Memory B cell (primary cell): ENCODE measurements at places on chromosomes 1 and 21.

DNA sequence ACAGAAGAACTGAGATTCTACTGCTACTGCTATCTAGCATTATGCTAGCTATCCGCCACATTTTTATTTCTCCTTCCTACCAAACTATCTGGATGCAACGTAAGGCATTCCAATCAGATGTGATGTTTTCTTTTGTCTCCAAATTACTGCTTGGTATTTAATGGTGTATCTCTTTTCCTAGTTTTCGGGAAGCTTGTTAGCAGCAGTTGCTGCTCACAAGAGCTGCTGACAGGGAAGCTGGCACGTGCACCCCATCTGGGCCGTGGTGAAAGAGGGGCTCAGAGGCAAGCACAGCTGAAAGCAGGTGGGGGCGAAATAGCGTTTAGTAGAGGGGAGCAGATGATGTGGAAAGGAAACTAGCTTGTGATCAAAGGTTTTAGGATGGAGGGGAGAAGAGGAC is 57.3 kb downstream of the JAK1 start:
- peaks cover 7% of the 10 kb centered on the region for H3K36me3 ChIP-seq
- peaks cover 64% of the 10 kb centered on the region for H3K4me1 ChIP-seq
- H3K27me3 ChIP-seq: no peaks in the 10 kb centered on the region
- peak overlapping the region; percentile 18 for H3K4me3 ChIP-seq

- peaks cover 9% of the 10 kb centered on the region for H3K4me1 ChIP-seq
- H3K4me3 ChIP-seq: no peak overlapping the region
- no peaks in the 10 kb centered on the region for H3K27me3 ChIP-seq
- no peak overlapping the region for H3K27ac ChIP-seq
- peaks cover 2% of the 10 kb centered on the region for H3K36me3 ChIP-seq
Measured at GRCh38 chr1:206461602-206462455, 8.4 kb upstream of the IKBKE start.

DNA sequence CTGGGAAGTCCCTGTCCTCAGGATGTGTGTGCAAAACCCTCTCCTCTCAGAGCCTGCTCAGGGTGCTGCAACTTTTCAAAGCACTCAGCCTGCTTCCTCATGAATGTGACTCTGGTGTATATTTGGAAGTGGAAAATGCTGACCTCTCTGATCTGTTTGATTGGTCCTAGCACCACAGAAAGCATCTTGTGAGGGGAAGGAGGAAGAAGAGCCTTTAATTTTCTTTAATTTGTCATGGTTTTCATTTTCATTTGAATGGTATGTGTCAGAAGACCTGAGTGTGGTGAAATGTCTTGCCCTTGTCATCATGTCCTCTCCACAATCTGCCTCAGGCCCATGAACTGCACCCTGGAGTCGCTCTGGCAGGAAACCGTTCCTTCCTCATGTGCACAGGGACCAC is 383.5 kb downstream of the NTNG1 start:
- no peak overlapping the region for H3K4me3 ChIP-seq
- no peaks in the 10 kb centered on the region for H3K27me3 ChIP-seq
- H3K27ac ChIP-seq: no peak overlapping the region
- peaks cover 11% of the 10 kb centered on the region for H3K4me1 ChIP-seq
- no peaks in the 10 kb centered on the region for H3K36me3 ChIP-seq
- DNase-seq: no peak

DNA sequence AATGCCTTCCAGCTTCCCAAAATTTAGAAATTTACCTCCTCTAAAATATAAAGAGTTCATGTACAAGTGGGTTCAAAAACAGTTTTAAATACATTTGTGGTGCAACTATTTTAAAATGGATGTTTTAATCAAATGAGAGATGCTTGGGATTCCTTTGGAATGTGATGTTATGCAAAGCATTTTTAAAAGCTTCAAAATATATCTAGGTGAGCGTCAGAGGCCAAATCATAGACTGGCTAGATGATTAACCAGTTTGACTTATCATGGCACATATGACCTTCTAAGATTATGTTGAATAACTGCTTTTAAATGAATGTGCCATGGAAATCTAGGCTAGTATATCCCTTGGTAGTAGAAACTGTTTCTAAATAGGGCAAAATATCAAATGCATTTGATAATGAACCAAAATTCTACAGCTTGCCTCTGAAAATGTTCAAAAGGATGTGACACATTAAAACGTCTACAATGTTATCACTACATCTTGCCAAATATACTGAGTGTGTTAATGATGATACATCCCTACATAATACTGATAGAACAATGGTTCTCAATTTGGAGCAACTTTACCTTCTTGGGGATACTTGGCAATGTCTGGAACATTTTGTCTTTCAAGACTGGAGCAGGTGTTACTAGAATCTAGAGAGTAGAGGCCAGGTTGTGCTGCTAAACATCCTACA is 650.9 kb upstream of the ADGRL2 start:
- DNase-seq: no peak
- H3K36me3 ChIP-seq: no peaks in the 10 kb centered on the region
- no peak overlapping the region for H3K4me3 ChIP-seq
- no peaks in the 10 kb centered on the region for H3K4me1 ChIP-seq
- no peak overlapping the region for H3K27ac ChIP-seq
- H3K27me3 ChIP-seq: no peaks in the 10 kb centered on the region

DNA sequence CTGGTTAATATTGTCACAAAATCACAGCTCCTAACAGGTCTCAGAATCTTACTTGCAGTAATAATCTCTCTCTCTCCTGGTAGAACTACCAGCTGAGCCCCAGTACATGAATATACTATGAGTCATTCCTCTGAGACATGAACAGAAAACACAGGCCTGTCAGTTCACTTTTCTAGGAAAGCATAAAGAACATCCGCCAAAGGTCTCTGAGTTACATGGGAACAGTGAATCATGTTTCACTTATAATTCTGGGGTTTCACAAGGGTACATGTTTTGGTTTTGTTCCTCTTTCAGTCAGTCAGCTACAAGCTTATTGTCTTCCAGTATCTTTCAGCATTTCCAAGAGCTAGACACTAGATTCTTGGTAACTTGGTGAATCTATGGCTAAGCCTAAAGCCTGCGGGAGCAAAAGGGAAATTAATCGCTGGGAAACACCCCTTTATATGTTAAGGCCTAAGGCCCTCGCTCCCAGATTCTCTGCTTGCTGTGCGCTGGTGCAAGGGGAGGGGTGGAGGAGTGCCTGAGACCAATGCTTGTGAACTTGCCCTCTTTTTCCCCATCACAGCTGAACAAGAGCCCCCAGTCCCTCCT is 31.7 kb downstream of the IFNGR2 start:
- no peaks in the 10 kb centered on the region for H3K27me3 ChIP-seq
- H3K4me3 ChIP-seq: peak overlapping the region; percentile 30
- peaks cover 36% of the 10 kb centered on the region for H3K36me3 ChIP-seq
- peak overlapping the region; percentile 65 for H3K27ac ChIP-seq
- H3K4me1 ChIP-seq: peaks cover 33% of the 10 kb centered on the region
- no peak for DNase-seq

DNA sequence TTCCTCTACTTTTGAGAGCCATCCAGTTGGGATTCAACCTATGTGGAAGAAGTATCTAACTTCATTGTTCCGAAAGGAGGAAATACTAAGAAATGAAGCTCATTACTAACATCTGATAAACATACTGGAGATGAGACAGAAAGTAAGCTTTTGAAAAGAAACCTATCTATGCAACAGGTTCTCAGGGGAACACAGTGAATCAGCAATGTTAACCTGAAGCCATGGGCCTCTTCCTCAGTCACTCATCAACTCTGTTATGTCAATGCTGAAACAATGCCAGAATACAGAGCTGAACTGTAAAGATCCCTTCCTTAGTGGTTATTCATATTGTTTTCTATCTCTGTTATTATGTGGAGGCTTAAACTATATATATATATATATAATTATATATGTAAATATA is 55.5 kb upstream of the ESRRG start:
- no peak overlapping the region for H3K27ac ChIP-seq
- H3K36me3 ChIP-seq: no peaks in the 10 kb centered on the region
- H3K4me1 ChIP-seq: no peaks in the 10 kb centered on the region
- no peaks in the 10 kb centered on the region for H3K27me3 ChIP-seq
- H3K4me3 ChIP-seq: no peak overlapping the region
- no peak for DNase-seq

- H3K27ac ChIP-seq: no peak overlapping the region
- H3K4me1 ChIP-seq: peaks cover 13% of the 10 kb centered on the region
- no peak overlapping the region for H3K4me3 ChIP-seq
Measured at GRCh38 chr1:156689953-156690674, 12.9 kb upstream of the NES start.

- no peak overlapping the region for H3K4me3 ChIP-seq
- H3K36me3 ChIP-seq: peaks cover 2% of the 10 kb centered on the region
- H3K4me1 ChIP-seq: peaks cover 4% of the 10 kb centered on the region
- peaks cover 4% of the 10 kb centered on the region for H3K27me3 ChIP-seq
- DNase-seq: no peak
- no peak overlapping the region for H3K27ac ChIP-seq
Measured at GRCh38 chr1:17441265-17441992, 2.0 kb upstream of the RCC2 start.

DNA sequence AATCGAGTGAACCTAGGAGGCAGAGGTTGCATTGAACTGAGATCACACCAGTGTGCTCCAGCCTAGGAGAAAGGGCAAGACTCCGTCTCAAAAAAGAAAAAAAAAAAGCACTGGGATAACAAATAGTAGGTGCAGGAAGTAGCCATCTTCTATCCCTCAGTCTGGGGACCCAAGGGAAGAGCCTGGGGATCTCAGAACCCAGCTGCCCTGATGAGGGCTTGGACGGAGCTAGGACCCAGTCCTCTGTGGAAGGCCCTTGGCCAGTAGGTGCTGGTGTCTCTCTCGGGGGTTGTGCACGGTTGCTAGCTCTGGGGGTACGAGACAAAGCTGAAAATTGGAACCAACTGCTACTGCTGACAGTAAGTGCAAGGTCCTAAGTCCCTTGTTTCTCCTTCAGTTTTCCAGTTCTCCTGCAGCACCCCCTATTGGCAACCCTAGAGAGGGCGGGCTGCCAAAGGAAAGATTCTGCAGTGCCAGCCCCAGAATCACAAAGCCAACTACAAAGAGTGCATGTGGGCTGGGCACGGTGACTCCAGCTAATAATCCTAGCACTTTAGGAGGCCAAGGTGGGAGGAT is 57.6 kb upstream of the KIF1B start:
- DNase-seq: peak; percentile 15
- H3K27me3 ChIP-seq: no peaks in the 10 kb centered on the region
- peaks cover 3% of the 10 kb centered on the region for H3K36me3 ChIP-seq

DNA sequence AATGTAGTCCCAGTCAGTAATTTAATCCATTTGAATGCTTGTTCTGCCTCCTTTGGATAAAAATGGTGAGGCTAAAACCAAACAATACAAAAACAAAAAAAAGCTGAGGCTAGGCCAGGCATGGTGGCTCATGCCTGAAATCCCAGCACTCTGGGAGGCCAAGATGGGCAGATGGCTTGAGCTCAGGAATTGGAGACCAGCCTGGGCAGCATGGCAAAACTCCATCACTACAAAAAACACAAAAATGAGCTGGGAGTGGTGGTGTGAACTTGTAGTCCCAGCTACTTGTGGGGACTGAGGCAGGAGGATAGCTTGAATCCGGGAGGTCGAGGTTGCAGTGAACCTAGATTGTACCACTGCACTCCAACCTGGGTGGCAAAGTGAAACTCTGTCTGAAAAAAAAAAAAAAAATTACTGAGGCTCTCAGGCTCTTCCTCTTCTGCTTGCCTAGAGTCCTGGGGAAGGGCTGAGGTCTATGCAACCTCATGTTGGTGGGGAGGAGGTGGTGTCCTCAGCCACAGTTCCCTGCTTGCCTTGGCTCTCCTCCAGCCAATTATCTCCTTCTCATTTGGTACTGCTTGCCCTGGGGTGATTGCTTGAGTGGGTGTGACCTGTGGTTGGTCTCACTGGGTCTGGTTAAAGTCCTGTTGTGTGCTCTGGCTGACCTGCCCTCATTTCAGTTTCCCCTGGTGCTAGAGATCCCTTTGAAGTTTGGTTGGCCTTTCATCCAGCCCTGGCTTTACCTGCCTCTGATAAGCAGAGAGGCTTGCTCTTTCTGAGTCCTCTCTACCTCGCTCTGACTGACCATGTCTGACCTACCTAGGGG is 20.9 kb downstream of the S1PR1 start:
- H3K36me3 ChIP-seq: no peaks in the 10 kb centered on the region
- no peak overlapping the region for H3K4me3 ChIP-seq
- peak overlapping the region; percentile 11 for H3K27ac ChIP-seq
- H3K4me1 ChIP-seq: peaks cover 36% of the 10 kb centered on the region

DNA sequence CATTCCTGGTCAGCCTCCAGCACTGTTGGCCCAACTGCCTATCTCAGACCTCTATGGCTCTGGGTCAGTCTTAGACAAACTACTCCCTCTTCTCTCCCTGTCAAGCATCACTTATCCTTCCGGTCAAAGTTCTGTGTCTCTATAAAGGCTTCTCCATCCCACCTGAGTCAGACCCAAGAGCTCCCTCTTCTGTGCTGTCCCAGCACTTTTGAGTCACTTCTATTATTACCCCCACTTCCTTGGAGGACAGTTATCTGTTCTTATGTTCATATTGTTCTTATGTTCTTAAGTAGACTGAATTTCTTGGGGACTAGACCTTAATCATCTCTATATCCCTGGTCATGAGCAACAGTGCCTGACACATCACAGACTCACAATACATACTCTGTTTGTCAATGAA is 29.2 kb upstream of the IL10 start:
- H3K4me3 ChIP-seq: no peak overlapping the region
- peak overlapping the region; percentile 19 for H3K27ac ChIP-seq
- H3K36me3 ChIP-seq: no peaks in the 10 kb centered on the region
- no peaks in the 10 kb centered on the region for H3K27me3 ChIP-seq
- DNase-seq: no peak

DNA sequence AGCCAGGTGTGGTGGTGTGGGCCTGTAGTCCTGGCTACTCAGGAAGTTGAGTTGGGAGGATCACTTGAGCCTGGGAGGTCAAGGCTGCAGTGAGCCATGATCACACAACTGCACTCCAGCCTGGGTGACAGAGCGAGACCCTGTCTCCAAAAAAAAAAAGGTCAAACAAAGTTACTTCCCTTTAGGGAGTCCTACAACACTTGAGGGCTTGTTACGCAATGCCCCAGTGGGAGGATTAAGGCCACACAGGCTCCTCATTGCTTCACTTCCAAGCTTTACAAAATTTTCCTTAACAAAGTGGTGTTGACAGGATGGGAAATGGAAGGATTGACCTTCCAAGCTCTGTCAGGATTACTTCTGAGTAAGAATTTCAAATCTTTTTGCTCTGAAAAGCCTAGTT is 6.2 kb upstream of the EXTL1 start:
- no peaks in the 10 kb centered on the region for H3K27me3 ChIP-seq
- H3K27ac ChIP-seq: no peak overlapping the region
- no peaks in the 10 kb centered on the region for H3K36me3 ChIP-seq
- no peaks in the 10 kb centered on the region for H3K4me1 ChIP-seq
- no peak for DNase-seq

- no peak overlapping the region for H3K4me3 ChIP-seq
- no peak overlapping the region for H3K27ac ChIP-seq
- DNase-seq: no peak
- no peaks in the 10 kb centered on the region for H3K36me3 ChIP-seq
- peaks cover 4% of the 10 kb centered on the region for H3K27me3 ChIP-seq
Measured at GRCh38 chr1:177439301-177439700, 268.5 kb downstream of the BRINP2 start.

GRCh38 chr1:53115403-53116306 is 26.8 kb downstream of the SLC1A7 start:
- peaks cover 30% of the 10 kb centered on the region for H3K27me3 ChIP-seq
- no peak for DNase-seq
- no peak overlapping the region for H3K27ac ChIP-seq
- H3K36me3 ChIP-seq: no peaks in the 10 kb centered on the region
- no peak overlapping the region for H3K4me3 ChIP-seq
- H3K4me1 ChIP-seq: no peaks in the 10 kb centered on the region

- no peaks in the 10 kb centered on the region for H3K36me3 ChIP-seq
- peak; percentile 60 for DNase-seq
- peak overlapping the region; percentile 70 for H3K4me3 ChIP-seq
- peaks cover 51% of the 10 kb centered on the region for H3K4me1 ChIP-seq
- H3K27me3 ChIP-seq: no peaks in the 10 kb centered on the region
- peak overlapping the region; percentile 99 for H3K27ac ChIP-seq
Measured at GRCh38 chr1:235011064-235011598, 117.5 kb downstream of the TOMM20 start.
